Stimulated activated CD4-positive, alpha-beta T cell treated with anti-CD3 and anti-CD28 coated beads, TNF-alpha, amount 100 ng/mL, for 4 hours (primary cell): ENCODE measurements at places on chromosomes 5 and 9.

DNA sequence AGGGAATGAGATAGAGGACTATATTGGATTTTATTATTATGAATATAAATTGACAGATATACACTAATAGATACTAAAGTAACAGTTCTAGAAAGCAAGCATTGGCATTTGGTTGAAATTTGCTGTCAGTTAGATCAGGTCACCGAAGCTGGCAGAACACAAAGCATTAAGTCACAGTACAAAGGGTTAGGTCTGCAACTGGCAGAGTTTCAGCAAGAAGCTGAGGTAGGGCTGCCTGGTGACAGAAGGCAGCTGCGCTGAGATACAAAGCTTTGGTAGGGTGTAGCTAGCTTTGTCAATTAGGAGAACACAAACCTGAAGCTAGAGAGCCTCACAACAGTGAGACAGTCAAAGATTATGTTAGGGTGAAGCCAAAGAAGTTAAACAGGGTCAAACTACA, 6.3 kb upstream of the CSNK1G3 start:
- no peak for DNase-seq

- no peak for DNase-seq
Observed at GRCh38 chr5:124546643-124547042, 199.8 kb downstream of the ZNF608 start.

GRCh38 chr9:111350556-111350955, 20.5 kb upstream of the OR2K2 start:
- no peak for DNase-seq

DNA sequence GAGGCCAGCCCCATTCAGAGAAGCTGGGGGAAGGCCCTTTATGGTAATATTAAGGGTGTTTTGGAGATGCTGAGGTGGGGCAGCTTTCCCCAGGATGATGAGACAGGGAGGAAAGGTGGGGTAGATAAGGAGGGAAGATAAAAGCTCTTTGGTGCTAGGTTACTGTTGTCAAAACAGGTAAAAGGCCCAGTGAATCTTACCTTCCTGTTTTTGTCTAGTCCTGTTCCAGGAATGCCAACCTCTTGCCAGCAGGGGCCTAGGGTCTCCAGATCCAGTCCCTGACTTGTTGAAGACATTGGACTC, 797 bp upstream of the CCL27 start:
- DNase-seq = no peak

- no peak for DNase-seq
Observed at GRCh38 chr5:92492908-92493307, 1088.1 kb downstream of the NR2F1-AS1 start.

GRCh38 chr5:149647334-149647733, 66.0 kb downstream of the ARHGEF37 start:
- no peak for DNase-seq

DNA sequence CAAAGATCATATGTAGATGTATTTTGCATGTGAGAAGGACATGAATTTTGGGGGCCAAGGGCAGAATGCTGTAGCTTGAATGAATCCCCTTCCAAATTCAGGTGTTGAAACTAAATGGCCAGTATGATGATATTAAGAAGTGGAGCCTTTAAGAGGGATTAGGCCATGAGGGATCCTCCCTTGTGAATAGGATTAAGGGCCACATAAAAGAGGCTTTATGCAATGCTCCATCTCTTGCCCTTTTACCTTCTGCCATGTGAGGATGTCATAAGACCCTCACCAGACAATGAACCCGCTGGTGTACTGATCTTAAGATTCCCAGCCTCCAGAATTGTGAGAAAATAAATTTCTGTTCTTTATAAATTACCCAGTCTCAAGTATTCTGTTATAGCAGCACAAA, 206.1 kb downstream of the YTHDC2 start:
- DNase-seq = no peak

GRCh38 chr9:109456811-109457210, 41.3 kb downstream of the PTPN3 start:
- DNase-seq = no peak

DNA sequence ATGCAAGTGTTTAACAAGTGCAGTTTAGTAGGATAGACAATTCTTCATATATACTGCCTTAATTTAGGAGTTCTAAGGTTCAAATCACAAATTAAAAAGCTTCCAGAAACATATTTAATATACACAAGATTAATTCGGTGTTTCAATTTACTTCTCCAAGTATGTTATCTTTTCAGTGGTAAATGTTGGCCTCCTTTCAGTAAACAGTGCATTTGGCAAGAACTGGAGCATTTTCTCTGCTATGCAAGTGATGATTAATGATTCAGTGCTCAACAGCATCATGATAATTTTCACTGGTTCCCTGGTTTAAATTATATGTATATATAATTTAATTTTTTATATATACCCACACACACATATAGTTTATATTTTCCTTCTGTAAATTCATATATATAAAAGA, 541.7 kb downstream of the EFNA5 start:
- no peak for DNase-seq

- no peak for DNase-seq
Observed at GRCh38 chr5:141641634-141642267, 5.0 kb downstream of the RELL2 start.

GRCh38 chr9:136625101-136626065, 37.3 kb upstream of the EGFL7 start:
- no peak for DNase-seq

DNA sequence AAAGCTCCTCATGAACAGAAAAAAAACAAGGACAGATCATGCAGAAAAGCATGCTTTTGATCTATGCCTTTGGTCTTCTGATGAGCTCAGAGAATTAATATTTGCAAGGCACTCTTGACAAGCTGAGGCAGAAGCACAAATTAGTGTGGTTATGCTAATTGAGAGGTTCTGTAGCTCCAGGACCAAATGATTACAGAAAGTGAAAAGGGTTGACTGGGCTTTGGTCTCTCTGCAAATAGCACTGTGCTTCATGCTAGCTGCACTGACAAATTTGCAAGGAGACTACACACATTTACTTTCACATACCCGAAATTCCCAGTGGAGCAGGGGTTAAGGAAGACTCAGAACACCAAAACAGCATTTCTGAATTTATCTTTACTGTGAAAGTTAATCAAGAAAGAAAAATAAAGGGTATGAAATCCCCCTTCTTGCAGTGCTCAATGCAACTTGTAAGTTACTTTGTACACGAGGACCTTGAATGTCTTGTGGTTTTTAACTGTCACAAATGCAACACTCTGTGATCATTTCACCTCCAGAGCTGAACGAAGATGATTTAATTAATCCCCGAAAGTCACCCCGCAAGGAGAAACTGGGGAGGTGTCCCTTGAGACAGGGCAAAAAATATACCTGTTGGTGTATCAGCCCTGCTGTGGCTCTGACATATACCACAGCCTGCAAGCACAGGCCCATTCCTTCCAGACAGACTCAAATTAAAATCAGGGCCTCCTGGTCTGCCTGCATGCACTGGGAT, 11.9 kb downstream of the RAPGEF1 start:
- DNase-seq = no peak

DNA sequence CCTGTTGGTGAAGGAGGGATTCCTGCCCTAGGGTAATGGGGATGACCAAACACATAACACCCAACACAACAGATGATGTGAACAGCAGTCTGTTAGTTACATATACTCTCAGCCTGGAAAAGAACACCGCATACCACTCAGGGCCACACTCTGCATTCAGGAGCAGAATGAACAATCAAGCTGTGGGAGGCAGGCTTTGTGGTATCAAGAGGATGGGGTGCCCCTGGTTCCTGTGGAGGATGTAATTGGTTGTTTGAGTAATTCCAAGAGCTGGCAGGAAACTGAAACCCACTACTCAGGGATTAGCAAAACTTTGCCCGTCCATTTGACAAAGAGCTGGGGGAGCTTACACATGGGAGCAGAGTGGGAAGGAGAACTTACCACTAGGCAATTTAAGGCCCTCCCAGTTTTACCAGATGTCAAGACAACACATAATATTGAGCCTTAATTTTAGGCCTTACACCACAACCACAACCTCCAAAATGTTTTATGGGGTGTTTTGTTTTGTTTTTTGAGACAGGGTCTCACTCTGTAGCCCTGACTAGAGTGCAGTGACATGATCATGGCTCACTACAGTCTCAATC, 15.6 kb upstream of the PRKAA1 start:
- no peak for DNase-seq

- no peak for DNase-seq
Observed at GRCh38 chr5:4188704-4189103, 593.1 kb downstream of the IRX1 start.
